ENCODE measurements at places on chromosomes 3 and 15. TPM values are rescaled to one million over a fixed set of nuclear protein-coding genes. Genes with fewer than 3 reads are reported as not detected.

DNA sequence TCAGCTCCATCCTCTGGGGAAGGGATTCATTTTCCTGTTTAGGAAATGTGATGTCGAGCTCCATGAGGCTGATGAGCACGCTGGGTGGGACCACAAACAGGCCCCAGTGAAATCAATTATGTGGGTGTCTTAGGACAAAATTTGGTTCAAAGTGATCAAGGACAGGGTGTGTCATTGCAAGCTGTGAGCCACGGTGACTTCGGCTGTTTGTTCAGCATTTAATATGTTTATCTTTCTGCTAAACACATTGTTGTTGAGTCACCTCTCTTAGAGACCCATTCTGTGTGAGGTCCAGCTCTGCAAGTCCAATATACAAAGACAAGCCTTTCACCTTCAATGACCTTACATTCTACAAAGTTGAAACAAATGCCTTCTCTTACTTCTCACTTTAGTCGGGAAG, 41.3 kb downstream of the SSR3 start:
- no peak for DNase-seq

DNA sequence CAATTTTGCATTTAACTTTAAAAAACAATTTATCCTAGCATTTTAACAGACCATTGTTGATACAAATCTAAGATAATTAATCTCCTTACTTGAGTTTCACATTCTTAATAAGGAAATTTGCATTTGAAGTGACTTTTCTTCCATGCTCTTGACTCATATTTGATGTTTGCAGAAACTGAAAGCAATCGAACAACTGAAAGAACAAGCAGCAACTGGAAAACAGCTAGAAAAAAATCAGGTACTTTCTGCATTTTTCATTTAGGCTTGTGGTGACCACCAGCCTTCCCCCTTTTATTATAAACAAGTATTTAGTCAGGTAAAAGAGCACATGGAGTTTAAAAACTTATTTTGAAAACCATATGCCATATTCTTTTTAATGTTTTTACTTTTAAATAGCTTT, 20.1 kb upstream of the SELENOT start:
- no peak for DNase-seq

DNA sequence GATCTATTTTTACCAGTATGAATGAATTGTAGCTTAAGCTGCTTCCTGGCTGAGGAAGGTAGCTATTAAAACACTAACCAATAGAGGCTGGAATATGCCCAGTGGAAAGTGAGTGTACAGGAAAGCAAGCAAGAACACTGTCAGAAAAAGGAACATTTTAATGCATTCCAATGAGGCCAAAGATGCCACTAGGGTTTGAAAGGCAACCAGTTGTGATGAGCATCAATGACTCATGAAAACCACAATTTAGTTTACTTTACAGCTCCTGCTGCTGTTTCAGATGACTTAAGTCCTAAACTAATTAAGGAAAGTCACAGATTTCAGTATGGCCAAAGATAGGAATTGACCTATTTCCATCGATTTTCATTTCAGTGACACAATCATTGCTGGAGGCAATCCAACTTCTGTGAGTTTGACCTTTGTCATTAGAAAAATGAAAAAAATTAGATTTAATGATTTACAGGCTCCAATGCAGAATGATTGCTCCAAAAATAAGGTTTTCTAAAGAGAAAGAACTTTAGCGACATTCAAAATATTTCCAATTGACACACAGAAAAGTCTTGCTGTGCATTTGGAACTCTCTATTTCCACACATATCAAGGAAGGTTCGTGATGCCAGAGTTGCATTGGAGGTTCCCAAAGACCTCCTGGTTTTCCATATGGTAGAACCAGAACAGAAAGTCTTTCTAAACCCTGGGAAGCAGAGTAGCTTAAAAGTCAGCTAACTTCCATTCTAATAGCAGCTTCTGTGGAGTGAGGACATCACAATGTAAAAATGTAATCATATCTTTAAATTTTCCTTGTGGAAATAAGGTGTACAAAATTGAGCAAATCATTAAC, 103.0 kb downstream of the SUCNR1 start:
- no peak for DNase-seq

DNA sequence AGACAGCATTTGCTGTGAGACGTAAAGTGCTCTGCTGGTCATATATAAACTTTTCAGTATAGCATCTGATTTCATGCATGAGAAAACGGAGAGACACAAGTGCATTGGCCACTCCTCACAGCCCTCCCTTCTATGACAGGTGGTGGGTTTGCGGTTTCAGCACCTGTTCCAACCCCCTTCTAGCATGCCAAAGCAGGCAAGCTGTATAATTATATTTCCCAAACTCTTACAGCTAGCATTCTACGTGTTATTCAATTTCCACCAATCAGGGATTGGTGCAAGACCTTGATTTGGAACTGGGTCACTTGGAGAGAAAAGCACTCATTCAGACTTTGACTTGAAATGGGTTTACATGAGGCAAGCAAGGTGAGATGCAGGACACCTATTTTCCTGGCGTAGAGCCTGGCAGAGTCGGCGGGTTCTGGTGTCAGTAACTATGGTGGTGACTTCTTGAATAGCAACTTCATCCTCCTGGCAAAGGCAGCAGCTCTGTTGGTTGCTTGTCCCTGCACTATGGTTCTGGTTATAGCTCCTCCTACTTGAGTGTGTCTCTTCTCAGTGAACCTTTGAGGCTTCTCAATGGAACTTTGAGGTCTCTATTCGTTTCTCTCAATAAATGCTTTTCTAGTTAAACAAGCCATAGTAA, 356.5 kb downstream of the TBL1XR1 start:
- no peak for DNase-seq

The LRRC28 gene
- total RNA-seq = 35.8 TPM

GRCh38 chr3:27666708-27667107, 55.4 kb downstream of the EOMES start:
- peak; percentile 92 for DNase-seq

DNA sequence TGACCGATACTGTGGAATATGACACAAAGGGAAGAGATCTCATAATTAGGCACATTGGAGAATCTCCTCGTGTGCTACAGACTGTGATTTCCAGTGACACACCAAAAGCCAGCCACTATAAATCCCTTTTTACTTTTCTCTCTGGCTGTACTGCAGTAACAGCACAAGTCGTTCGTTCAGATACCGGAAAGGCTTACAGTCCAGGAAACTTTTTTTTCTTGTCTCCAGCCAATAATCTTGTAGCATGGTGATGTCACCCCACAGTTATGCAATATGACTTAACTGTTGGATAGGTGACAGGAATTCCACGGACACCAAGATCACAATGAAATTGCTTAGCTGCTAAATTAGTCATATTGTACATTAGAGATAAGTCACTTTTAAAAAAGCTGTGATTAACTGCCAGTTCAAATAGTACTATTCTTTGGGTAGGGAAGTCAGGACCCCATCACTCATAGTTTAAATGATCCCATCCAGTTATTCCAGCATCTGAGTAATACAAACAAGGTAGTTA, 36.3 kb upstream of the TSC22D2 start:
- no peak for DNase-seq

DNA sequence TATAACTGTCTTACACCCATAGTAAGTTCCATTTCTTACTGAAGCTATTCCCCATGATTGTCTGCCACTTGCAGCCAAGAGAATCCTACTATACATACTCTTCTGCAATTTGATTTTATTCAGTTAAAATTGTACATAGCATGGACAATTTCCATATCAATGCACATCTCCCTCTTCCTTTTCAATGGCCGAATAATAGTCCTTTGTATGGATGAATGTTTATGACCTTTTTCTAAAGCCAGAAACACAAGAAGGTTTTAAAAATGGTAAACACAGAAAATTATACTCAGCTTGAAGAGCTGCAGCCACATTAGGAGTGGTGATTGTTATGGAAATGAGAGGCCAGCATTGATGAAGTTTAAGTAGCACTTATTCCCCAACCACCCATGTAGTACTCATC, 8.5 kb upstream of the ERC2 start:
- no peak for DNase-seq

DNA sequence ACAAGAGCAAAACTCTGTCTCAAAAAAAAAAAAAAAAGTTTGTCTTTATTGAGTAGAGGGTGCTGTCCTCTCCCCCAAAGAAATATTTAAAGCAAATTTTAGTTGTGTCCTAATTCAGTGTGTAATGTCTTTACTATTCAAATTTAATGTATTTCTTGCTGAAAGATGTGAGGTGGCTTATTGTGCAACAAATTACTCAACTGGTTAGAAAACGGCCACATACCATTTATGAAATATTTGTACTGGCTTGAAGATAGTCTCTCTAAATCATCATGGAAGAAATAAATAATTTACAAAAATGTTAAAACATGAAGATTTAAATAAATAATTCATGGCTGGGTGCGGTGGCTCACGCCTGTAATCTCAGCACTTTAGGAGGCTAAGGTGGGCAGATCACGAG, 63.0 kb downstream of the SLTM start:
- DNase-seq = no peak

DNA sequence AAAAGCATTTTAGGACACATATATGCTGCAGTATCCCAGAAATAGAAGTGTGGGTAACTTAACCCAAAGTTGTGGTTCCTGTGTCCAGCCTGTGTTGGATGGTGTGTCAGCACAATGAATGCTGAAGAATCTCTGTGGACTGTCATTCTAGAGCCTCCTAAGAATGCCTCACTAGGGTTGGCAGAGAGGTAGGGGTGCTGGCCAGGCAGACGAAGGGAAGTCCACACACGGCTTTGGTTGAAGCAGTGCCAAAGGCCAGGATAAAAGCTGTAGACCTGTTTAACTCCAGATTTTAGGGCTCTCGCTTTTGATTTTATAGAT, 43.7 kb upstream of the TIPARP start:
- DNase-seq = no peak

The MCF2L2 gene
- total RNA-seq = 2.6 TPM

- DNase-seq = no peak
Observed at GRCh38 chr15:96503276-96503675, 172.8 kb downstream of the NR2F2 start.

DNA sequence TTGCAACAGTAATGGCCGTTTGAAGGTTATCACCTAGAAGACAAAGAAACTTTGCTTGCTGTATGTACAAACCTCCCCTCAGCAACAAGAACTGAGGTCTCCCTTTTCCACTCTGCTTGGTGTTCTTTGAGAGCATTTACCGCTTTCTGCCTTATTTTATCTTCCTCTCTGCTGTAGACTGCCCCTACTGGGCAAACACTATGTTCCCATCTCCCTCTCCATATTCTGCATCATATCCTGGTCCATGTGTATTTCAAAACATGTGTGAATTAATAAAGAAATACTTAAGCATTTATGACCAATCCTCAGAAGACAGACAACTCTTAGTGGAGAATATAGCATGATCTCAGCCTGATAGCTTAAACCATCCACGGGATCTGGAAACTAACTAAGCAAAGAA, 64.4 kb downstream of the ATP13A5 start:
- no peak for DNase-seq

DNA sequence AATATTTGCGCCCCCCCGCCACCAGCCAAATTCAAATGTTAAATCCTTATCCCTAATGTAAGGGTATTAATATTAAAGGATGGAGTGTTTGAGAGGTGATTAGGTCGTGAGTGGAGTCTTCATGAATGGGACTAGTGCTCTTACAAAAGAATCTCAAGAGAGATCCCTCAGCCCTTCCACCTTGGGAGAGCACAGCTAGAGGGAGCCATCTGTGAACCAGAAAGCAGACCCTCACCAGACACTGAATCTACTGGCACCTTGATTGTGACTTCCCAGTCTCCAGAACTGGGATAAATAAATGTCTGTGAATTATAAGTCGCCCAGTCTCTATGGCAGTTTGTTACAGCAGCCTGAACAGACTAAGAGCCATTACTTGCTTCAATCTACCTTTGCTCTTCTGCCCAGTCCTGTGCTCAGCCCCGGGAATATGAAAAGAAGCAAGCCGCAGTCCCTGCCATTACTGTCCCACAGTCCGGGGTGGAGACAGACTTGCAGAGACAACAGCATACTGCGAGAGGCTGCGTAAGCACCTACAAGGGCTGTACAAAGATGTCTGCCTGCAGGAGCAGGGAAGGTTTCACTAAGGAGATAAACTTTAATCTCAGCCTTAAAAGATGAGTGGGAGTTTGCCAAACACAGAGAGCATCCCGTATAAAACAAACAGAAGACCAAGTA, 110.7 kb upstream of the TMCO5A start:
- DNase-seq = no peak

DNA sequence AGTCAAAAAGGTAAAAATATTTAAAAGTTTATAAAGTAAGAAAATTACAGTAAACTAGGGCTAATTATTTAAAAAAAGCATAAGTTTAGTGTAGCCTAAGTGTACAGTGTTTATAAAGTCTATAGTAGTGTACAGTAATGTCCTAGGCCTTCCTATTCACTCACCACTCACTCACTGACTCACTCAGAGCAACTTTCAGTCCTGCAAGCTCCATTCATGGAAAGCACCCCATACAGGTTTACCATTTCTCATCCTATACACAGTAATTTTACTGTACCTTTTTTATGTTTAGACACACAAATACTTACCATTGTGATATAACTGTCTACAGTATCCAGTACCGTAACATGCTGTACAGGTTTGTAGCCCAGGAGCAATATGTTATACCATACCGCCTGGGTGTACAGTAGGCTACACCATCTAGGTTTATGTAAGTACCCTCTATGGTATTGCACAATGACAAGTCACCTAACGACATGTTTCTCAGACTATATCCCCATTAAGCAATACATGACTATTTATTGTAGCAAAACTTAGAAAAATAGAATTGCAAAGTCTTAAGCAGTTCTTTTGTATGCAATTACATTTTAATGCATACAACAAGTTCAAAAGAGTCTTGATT, 19.5 kb downstream of the AVEN start:
- no peak for DNase-seq

The PTX3 gene
- total RNA-seq = 40.2 TPM

Measured in chondrocyte (in vitro differentiated cells).